Endodermal cell (in vitro differentiated cells): ENCODE measurements at places on chromosomes 1 and 21. TPM values are rescaled to one million over a fixed set of nuclear protein-coding genes. Genes with fewer than 3 reads are reported as not detected.

Gene SPRR2B
- not detected in 2 replicates for total RNA-seq

Gene HIVEP3
- total RNA-seq, result 0.99 and 1.4 TPM in 2 replicates

Gene IL19
- not detected in 2 replicates for total RNA-seq

Gene C8B
- total RNA-seq, result not detected in 3 replicates

Gene S100A6
- total RNA-seq, result 3.7 to 4.6 TPM (median 4.1 TPM) in 3 replicates

Gene SPOCD1
- 1.3 and 2.0 TPM in 2 replicates for total RNA-seq

Gene MYOC
- total RNA-seq, result not detected in 2 replicates

Gene CENPL
- 13.6 and 15.8 TPM in 2 replicates for total RNA-seq

Gene HSD3B2
- total RNA-seq, result not detected in 3 replicates

Gene LAPTM5
- not detected in 3 replicates for total RNA-seq

Gene GPR25
- not detected in 2 replicates for total RNA-seq

Gene AGRN
- 272 and 288 TPM in 2 replicates for total RNA-seq
